ENCODE measurements at places on chromosomes 2 and 18.

GRCh38 chr18:7953095-7953958 is 386.2 kb downstream of the PTPRM start:
- no peak for DNase-seq

DNA sequence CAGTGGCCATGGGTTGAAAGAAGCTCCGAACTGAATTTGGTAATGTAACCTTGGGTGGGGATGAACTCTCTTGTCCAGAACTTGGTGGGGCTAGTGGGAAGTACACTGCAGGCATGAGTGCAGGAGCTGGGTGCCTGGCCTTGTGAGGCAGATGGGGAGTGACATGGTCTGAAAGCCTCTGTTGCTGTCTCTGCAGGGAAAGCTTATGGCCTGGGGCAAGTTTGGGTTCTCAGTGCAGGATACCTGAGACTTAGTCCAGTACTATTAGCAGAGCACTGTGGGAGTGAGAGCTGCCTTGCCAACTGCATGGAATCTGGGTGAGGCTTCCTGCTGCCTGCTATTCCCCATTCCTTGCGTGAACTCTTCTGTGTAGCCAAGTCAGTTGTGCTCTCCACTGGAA is 1620.9 kb upstream of the NXPH2 start:
- DNase-seq = no peak

DNA sequence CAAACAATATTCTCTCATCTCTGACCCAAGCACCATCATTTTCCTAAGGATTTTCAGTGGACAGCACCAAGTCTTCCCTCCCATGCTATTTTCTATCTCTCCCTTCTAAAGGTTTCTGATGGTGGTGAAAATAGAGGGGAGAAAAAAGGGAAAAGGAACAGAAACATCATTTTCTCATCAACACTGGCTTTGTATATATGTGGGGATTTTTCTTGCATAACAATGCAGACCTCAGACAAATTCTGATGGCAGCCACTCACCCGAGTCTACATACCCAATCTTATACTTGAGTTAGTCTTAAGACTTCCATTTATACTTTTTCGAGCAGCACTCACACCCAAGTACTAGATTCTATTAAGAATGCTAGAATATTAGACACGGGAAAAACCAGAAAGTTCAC is 95.8 kb downstream of the TMEM163 start:
- no peak for DNase-seq

- no peak for DNase-seq
Measured at GRCh38 chr2:199219551-199219950, 238.2 kb downstream of the SATB2 start.

DNA sequence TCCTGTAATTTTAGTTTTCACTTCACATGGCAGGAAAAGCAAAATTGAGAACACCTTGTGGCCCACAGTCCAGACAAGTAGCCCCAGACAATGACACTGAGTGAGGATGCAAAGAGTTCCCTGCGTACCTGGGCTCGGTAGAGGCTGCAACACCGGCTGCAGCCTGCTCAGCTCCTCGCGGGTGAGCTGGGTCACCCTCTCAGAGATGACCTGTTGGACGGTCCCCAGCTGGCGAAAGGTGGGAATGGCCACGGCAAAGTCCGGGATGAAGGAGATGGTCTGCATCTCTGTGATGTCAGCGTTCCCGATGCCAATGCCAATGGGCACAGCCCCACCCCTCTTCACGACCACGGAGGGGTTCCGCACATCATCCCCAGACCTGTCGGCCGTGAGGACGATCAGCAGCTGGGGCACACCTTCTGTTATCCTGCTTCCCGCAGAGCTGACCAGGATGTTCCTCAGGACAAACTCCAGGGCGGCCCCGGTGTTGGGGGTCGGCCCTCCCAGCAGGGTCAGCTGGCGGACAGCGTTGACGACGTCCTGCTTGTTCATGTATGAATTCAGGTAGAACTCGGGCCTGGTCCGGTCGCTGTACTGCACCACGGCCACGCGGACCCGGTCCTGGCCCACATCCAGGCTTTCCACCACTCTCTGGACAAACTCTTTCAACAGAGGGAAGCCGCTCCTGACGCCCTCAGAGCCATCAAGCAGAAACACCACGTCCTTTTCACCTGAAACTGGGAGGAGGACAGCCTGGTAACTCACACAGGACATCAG is 39.5 kb downstream of the COL6A3 start:
- no peak for DNase-seq

DNA sequence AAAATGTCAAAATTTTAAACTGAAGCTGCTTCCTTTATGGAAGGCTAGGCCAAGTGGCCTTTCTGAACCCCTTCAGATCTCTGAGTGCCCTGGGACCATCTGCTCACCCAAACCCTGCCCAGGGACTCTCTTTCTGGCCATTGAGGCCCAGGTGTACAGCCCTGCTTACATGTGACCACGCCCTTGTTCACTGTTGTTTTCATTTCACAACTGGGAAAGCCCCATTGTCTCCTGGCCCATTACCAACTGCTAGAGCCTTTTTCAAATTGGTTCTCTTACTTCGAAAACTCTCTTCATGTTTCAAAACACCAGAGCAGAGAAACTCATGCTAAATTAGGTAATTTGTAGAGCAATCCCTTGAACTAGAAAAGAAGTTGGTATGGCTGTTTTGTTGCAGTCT is 219.5 kb upstream of the TANK start:
- DNase-seq = no peak

DNA sequence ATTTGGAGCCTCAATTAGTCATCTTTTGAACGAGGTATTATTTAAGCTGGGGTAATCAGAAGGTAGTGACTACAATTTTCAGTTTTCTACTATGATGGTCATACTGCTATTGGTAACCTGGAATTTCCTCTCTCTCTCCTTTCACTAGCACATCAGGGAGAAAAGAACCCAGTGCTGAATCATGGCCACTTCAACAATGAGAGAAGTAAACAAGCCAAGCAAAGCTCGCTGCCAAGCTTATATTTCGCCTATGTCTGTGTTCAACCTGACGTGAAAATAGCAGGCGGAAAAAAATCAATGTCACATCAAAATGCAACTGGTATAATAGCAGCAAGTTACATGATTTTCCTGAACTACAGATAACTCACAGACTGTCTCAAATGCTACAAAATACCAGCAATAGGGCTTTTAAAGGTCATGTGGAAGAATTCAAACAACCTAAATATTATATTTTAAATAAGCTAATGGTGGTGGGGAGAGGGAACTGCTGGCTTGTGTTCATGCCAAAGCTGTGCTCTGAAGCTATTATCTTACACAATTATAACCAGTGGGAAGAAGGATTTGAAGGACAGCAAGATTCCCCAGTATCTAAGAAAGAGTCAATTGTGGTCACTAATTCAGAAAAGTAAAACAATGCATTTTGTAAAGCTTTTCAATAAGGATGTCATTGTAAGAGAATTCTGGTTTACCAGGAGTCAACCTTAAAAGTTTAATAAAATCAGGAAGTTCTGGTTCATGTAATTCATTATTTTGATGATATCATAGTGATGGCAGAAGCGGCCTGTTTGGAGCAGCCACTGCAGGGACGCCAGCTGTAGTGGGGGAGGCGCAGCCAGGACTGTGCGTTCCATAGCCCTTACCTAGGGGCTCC is 38.0 kb downstream of the RNF152 start:
- peak; percentile 42 for DNase-seq

- no peak for DNase-seq
Measured at GRCh38 chr2:102016399-102016955, 24.7 kb downstream of the IL1R2 start.

DNA sequence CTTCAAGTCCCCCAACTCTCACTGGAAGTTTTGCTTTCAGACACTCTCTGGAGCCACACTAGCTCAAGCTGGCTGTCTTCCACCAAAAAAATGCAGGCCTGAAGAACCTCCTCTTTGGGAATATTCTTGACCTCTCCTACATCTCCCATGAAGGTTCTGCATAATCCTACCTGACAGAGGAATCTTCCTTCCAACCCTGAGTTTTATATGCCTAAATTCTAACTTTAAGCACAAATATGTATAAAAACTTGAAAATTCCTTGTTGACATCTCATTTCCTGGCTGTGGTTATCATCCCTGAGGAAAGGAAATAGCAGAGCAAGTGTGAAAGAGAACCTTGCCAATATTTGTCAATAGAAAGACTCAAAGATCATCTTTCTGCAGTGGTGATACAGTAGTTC is 249.0 kb downstream of the LPIN1 start:
- DNase-seq = peak; percentile 67

GRCh38 chr2:43559391-43560230 is 36.2 kb downstream of the THADA start:
- no peak for DNase-seq

- no peak for DNase-seq
Measured at GRCh38 chr2:22788749-22789327, 596.1 kb upstream of the KLHL29 start.

All from EH (cell line).